ENCODE measurements at places on chromosomes 16 and 17. TPM values are rescaled to one million over a fixed set of nuclear protein-coding genes. Genes with fewer than 3 reads are reported as not detected.

The TNFRSF13B gene
- total RNA-seq, result not detected

The OR3A3 gene
- not detected for total RNA-seq

GRCh38 chr16:84795329-84796053 lies 24.3 kb upstream of the CRISPLD2 start:
- peak; percentile 99 for DNase-seq

GRCh38 chr17:64173646-64174045 lies 43.7 kb upstream of the ERN1 start:
- DNase-seq, result no peak

GRCh38 chr17:39573447-39574298 lies 34.0 kb downstream of the NEUROD2 start:
- peak; percentile 77 for DNase-seq
